IPS DF 6.9 (cell line): ENCODE measurements at places on chromosomes 11 and 22.
A peak's percentile ranks its signal among the peaks of the same experiment; 100 is the strongest.

DNA sequence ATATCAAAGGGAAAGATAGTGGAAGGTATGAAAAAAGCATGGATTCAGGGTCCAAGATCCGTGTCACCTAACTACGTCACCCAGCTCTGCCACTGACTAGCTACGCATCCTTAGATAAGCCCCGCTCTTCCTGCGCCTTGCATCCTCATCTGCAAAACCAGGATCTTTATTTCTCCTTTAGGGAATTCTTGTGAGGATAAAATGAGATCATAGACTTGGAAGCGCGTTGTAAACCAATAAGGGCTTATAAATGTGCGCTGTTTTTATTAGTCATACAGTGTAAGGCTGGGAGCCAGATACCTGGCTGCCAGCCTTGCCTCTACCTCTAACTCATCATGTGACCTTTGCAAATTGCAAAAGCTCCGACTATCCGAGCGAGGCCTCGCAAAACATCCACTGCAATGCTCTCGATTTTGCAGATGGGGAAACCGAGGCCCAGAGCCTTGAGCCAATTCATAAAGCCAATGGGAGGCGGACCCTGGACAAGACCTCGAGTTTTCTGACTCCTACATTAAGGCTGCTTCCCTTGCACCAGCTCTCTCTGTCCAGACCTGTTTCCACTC, 753 bp downstream of the PRPF19 start:
- DNase-seq: no peak

GRCh38 chr11:43197379-43197778, 114.4 kb upstream of the API5 start:
- no peak for DNase-seq

- DNase-seq: no peak
Measured at GRCh38 chr11:70057080-70057479, 21.0 kb upstream of the ANO1 start.

GRCh38 chr11:84981301-84981700, 645.8 kb downstream of the DLG2 start:
- no peak for DNase-seq

DNA sequence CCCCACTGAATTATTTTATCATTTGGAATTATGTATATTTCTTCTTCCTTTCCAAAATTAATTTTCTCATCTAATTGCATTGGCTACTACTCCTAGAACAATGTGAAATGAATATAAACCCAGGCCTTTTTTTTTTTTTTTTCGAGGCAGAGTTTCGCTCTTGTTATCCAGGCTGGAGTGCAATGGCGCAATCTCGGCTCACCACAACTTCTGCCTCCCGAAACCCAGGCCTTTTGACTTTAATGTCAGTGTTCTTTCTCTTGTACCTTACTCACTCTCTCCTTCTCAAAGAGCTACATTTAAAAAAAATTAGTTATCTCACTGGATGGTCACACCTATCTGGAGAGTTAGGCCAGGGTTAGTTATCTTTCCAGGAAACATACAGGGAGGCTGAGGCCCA, 35.3 kb upstream of the LRRC32 start:
- DNase-seq: no peak

DNA sequence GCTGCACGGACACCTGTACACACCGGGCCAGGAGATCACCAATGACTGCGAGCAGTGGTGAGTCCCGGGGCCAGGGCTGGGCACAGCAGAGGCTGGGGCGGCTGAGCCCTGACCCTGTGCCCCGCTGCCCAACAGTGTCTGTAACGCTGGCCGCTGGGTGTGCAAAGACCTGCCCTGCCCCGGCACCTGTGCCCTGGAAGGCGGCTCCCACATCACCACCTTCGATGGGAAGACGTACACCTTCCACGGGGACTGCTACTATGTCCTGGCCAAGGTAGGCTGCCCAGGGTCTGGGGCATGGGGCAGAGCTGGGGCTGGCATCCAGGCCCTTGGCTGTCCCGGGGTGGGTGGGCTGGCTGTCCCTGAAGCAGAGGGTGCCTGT, 7.7 kb downstream of the MUC2 start:
- no peak for DNase-seq

DNA sequence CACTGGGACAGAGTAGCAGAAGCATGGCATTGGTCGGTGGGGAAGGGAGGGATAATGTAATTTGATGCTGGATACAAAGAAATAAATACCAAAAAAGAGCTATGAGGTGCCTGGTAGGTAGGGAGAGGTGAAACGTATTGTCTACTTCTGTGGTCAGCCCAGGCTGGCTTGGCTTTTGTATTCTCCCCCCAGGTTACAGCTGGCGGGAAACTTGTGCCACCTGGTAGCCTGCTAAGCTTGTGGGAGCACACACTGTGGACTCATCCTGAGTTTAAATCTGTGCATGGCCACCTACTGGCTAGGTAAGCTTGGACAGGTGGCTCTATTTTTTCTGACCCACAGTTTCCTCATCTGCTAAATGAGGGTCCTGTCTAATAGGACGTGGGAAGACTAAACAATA, 165.2 kb upstream of the E2F8 start:
- DNase-seq: no peak

GRCh38 chr22:50529897-50530579, at the start of gene TYMP:
TSS of gene TYMP (minus strand) at chr22:50530012. CDS start at chr22:50529709, 303 bp downstream.
- no peak for DNase-seq

GRCh38 chr11:111097191-111097590, 148.3 kb upstream of the POU2AF2 start:
- DNase-seq: no peak

DNA sequence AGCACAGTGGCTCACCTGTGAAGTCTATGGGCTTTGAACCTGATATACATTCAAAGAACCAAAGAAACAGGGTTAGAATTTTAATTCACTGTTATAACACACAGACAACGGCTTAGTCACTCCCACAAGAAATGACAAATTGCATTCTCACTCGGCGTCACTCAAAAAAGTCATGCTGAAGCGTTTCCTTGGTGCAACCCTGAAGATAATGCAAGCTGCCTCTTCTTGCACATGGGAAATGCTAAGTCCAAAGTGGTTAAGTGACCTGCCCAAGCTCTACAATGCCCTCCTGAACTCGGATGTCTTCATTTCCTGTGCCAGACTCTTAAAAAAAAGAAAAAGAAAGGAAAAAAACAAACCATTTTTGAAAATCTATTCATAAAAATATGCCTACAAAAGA, 10.0 kb downstream of the LGR4 start:
- no peak for DNase-seq

DNA sequence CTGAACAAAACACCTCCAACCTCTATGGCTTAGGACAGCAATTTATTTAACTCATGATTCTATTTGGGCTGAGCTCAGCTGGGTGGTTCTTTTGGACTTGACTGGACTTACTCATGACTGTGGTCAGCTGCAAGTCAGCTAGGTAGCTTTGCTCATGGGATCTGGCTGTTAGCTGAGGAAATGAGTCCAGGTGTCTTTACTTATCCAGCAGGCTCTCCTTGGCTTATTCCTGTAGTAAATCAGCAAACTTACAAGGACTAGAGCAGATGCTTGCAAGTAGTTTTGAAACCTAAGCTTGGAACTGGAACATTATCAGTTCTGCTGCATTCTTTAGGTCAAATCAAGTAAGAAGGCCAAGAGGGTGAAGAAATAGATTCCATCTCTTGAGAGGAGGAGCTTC, 8.0 kb upstream of the HIKESHI start:
- no peak for DNase-seq

DNA sequence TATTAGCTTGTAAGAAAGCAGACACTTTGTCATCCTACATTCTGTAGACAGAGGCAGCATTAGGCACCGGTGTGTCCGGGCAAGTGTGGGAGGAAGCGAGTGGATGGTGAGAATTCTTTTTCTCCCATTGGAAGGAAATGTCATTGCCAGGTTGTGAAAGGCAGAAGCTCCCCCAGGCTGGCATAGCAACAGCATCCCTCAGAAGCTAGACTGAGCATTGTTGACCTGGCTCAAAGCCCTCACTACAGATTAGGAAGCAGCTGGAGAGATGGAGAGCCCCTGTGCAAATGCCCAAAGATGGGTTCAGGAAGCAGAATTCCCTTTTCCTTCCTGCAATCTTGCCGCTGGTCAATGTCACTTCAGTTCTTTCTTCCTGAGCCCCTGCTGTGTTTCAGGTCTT, 1299.3 kb downstream of the TBC1D22A start:
- DNase-seq: no peak

DNA sequence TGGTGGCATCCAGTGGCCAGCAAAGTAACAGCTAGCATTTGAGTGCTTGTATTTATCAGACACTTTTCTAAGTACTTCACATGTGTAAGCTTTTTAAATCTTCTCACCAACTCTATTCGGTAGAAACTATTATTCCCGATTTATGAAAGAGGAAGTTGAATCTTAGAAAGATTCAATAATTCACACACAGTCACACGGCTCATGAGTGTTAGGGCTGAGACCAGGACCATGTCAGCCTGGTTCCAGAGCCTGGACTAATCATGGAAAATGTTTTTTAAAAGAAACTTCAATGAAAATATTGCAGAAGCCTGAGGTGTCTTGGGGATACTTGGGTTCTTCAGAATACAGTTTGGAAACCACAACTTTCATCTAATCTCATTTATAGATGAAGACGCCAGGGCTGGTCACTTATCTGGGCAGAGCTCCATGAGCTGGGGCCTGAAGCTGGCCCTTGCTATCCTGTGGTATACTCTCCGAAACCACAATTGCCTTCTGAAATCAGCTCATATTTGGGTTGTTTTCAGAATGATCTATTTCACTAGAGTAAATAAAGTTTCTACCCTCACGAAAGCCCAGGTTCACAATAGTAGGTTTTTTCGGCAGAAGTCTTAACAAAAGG, 4.3 kb upstream of the CRTAM start:
- DNase-seq: no peak

GRCh38 chr11:65596520-65596919, 920 bp upstream of the KCNK7 start:
- DNase-seq: no peak

- no peak for DNase-seq
Measured at GRCh38 chr11:100031973-100032372, 655.1 kb upstream of the ARHGAP42 start.

GRCh38 chr11:103585401-103585800, 451.0 kb upstream of the DDI1 start:
- DNase-seq: no peak

DNA sequence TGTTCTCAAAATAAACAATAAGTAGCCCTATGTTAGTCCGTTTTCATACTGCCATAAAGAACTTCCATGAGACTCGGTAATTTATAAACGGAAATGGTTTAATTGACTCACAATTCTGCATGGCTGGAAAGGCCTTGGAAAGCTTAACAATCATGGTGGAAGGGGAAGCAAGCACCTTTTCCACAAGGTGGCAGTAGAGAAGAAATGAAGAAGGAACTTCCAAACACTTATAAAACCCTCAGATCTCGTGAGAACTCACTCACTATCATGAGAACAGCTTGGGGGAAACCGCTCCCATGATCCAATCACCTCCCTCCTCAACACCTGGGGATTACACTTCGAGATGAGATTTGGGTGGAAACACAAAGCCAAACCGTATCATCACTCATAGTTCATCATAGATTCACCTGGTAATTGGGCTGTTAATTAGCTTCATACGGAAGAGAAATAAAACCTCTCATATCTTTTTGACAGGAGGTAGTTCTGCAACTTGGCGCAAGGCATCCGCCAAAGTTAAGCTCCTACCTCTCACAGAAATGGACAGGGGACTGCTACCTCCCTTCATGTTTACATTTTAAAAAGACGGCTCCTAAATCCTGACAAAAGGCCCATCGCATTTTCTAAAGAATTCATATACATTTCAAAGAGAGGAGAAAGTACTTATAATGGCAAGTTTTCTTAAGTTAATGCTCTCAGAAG, 49.0 kb downstream of the MUC15 start:
- peak; percentile 63 for DNase-seq

- no peak for DNase-seq
Measured at GRCh38 chr11:74325649-74326645, 14.5 kb upstream of the P4HA3 start.

- no peak for DNase-seq
Measured at GRCh38 chr22:23750367-23750713, 572 bp downstream of the ZNF70 start.
